ENCODE measurements at places on chromosomes 4 and X.

- no peak for DNase-seq
Observed at GRCh38 chr4:153652051-153652784, 31.9 kb upstream of the TLR2 start.

DNA sequence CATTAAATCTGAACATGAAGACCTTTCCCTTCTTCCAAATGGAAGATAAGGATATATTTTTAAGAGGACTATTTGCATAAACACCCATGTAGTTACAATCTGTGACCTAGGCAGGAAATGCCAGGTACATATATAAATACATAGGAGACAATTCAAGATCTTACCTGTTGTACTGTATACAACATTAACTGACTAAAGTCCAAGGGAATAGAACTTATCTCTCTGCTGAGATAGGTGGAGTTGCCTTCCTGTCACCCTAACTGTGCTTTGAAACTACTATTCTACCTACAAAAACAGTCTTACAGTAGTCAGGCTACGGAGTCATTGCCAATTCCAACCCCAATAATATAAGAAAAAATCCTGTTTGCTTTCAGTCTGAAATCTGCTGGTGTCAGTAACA is 106.3 kb downstream of the CHRNA9 start:
- no peak for DNase-seq

DNA sequence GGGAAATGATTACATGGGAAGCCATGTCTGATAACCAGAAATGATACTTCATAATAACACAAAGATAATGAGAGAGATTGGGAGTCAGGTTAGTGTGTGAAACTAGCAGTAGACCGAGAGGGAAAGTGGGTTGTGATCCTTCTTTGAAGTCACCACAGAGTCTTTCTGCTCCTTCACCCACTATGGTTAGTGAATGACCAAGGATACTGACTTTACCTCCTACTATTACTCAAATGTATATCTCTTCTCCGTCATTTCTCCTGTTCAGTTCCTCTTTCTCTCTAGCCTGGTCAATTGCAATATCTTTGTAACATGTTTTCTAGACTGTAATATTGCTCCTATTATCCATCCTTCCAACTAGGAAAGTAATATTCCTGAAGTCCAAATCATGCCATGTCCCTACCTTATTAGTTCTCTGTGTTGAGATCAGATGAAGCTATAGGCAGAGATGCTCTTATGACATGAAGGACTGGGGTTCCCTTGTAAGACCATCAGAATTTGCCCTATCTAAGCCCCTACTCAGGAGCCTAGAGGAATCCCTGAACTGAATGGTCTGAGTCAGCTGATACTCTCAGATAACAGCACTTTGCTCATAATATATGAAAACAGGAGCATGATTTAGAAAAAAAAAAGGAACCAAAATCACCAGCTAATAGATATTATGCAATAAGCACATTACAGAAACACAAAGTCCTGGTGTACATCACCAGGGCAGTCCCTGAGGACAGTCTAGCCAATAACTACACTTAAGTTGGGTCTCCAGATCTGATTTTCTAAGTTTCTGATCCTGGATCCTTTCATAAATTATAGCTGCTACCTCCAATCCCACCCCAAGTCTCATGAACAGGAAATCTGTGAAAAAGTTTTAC is 81.2 kb downstream of the SHROOM3 start:
- DNase-seq: no peak

DNA sequence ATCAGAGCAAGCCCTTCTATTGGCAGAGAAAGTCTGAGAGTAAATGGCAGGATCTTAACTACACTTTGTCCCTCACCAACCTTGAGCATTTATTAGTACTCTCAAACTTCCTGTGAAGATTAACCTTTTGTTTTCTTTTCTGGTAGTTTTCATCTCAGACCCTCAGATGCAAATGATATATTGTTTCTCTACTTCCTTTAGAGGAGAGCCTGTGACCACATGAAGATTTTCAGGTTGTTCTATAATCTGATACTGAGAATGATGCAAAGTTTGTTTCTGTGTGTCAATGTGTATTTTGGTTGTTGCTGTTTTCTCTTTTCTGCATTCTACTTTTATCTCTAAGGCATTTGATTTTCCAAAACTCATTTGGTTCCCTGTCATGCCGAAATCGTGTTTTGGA is 165.8 kb upstream of the CYSLTR1 start:
- no peak for DNase-seq

DNA sequence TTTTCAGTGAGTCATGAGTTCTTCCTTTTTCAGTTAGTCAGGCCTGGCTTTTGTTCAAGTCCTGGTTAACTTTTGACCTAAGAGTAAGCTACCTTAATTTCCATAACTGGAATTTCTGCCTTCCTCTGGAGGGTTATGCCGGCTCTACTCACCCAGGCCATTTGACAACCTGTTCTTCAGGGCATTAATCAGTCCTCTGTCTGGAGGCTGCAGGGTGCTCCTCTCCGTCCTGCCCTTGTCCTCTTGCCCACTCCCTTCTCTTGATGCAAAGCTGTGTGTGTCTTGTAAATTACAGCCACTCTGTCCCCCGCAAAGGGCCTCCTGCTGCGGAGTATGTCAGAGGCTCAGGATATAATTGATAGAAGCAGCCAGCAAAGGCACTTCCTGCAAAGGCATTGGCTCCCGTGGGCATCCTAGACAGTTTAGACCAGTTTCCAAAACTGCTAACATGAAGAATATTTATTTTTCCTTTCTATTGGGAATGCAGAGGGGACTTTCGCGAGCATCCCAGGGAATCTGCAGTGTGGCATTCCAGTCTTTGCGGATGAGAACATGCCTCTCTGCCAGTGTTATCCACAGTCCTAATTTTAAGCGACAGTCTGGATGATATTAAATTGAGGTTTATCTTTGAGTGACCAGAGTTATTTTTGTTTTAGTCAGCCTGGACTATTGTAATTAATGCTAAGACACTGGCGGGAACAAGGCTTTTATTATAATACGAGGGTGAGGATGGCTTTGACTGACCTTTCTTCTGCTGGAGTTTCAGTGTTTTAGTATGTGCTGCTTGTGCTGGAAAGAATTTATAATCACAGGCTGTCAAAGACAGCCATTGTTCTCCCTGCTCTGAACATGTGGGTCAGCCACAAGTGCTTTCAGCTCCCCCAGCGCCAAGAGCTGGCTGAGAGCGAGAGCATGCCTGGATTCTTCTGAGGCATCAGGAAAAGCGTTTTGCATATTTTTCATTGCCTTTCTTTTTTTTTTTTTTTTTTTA is 74.2 kb downstream of the LIMCH1 start:
- DNase-seq: no peak

GRCh38 chr4:48017108-48017571 is 568 bp downstream of the NIPAL1 start:
- DNase-seq: no peak

GRCh38 chr4:23485801-23486200 is 404.0 kb downstream of the PPARGC1A start:
- DNase-seq: no peak

GRCh38 chrX:3161681-3162080 is 120.4 kb downstream of the ARSF start:
- DNase-seq: no peak

DNA sequence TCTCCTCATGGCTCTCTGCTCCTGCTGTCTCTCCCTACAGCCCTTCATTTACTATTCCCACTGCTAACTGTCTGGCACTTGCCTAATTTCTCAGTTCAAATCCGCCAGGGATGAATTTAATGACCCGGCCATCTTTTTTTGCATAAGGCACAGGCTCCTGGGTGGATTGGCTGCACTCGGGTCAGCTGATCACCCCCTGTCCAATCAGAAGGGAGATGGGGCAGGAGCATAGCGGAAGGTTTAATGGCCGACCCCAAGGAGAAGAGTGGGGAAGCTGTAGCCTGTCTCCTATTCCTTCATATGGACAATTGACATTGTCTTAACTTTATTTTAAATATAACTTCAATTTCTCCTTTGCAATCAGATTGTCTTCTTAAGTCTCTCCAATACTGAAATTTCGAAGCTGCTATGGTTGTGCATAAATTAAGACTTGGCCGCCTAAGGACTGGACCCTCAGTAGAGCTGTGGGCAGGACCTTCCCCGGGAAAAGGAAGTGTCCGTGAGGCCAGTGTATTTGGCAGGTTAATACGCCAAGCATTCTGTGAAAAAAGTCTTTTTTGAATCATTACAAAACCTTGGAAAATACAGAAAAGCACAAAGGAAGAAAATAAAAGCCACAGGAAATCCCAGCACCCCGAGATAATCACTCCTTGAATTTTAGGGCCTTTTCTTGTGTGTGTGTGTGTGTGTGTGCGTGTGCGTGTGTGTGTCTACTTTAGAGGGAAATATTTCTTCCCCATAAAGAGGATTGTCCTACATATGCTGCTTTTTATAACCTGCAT is 55.5 kb downstream of the SMIM20 start:
- no peak for DNase-seq

DNA sequence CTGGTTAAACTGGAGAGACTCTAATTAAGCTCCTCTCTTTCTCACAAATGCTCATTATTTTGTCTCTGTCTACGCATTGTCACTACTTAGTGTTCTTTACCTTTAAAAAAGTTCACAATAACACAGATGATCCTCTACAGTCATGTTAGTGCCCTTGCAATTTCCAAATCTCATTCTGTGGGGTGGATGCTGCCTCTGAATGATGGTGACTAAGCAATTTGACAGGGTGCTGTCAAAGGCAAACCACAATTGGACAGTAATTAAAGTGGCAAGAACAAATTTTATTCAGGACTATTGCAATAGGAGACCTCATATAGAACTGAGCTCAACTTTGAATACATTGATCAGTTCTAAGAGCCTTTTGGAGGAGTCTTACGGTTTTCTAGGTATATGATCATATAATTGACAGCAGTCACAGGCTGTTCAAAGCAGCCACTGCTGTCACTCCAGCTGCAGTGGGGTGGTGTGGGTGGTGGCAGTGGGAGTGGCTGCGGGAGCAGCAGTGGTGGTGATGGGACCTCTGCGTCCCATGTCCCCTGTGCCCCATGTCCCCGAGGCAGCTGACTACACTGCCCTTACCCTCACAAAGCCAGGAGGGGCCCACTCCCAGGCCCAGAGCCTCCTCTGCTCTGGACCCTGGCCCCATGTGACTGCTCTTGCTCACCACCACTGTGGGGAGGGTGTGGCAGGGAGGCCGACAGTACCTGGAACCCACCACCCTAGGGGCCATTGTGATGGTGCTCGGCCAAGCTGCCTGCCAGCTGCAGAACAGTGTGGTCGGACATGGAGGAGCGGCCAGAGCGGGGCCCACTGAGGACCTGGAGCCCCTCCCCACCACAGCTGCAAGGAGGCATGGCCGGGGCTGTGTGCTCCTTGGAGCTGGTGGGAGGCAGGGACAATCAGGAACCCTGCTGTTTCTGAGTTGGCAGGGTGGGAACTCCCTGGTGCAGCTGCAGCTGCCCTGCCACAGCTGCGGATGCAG is 30.4 kb upstream of the PAGE1 start:
- DNase-seq: peak; percentile 1

DNA sequence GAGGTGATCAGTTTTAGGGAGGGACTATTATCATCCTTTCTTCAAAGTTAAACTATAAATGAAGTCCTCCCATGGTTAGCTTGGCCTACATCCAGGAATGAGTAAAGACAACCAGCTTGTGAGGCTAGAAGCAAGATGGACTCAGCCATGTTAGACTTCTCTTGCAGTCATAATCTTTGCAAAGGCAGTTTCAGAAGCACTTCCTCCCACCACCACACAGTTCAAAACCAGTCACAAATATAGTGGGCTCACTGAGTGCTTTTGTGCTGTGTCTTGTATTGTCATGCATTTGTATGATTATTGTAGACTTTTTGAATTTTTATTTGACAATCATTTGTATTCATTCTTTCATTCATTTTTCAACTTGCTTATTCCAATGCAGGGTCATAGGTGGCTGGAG is 204.5 kb downstream of the ZNF674 start:
- DNase-seq: no peak

- no peak for DNase-seq
Observed at GRCh38 chr4:156773648-156774357, 197.8 kb downstream of the PDGFC start.

- DNase-seq: no peak
Observed at GRCh38 chr4:176475067-176475466, 155.3 kb downstream of the SPCS3 start.

GRCh38 chr4:92104506-92104905 is 199.3 kb upstream of the GRID2 start:
- DNase-seq: no peak

DNA sequence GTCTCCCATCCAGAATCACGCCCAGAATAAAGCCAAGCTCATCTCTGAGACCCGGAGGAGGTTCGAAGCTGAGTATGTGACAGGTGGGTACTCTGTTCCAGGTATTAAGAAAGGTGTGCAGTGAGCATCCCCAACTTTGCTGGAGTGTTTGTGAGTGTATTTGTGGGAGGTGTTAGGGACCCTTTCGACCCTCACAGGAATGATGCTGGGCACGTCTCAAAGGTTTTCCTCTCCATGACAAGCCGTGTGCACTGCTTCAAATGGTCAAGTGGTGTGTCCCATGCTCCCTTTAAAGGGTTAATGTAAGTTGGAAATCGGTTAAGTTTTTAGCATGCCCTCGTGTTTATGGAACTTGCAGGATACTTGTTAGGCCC is 442 bp downstream of the MOSPD2 start:
- no peak for DNase-seq

DNA sequence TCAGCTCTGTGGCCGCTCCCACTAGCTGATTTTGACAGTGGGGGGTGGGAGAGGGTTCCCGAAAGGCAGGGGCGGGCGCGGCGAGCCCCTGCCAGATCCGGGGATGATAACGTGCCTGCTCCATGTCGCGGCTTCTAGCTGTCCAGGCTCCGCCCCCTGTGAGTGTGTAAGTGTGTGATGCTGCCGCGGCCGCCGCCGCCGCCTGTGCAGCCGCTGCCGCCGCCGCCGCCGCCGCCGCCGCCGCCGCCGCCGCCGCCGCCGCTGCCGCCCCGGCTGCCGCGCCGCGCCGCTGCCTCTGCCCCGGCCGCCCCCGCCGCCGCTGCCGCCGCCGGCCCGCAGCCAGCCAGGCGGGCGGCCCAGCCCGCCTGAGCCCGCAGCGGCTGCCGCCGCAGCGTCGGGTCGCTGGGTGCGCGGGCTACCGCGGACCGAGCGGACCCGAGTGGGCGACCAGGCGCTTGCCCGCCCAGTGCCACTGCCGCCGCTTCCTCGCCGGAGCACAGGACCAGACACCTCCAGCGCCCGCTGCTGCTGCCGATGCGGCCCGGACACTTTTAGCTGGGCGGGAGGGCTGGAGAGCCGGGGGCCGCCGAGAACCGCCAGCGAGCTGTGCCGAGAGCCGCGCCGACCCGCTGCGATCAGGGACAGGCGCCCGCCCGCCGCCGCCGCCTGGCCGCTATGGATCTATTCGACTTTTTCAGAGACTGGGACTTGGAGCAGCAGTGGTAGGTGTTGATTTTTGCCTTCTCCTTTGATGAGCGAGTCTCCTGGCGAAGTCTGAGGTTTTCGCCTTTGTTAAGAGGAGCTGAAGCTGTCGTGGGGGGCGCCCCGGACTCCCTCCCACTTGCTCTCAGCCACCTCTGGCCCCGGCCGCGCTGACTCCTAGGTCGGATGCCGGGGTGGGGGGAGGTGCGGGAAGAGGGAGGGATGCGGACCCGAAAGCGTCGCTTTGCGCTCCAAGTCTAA is at the start of gene AFF2:
TSS of gene AFF2 (plus strand) at position 195 of the 963 bp plus-strand sequence. CDS start at position 676, 481 bp downstream.
- no peak for DNase-seq

- DNase-seq: no peak
Observed at GRCh38 chr4:134560728-134561127, 359.1 kb upstream of the PABPC4L start.

GRCh38 chrX:55488593-55489313 is 895 bp downstream of the USP51 start:
- no peak for DNase-seq

- DNase-seq: no peak
Observed at GRCh38 chr4:36189511-36190226, 54.6 kb downstream of the ARAP2 start.

Data from cortex of kidney (tissue), 1 donor.